ENCODE measurements at places on chromosomes 16 and 17.

- DNase-seq = no peak
These were observed 3.1 kb downstream of the PRSS27 start for GRCh38 chr16:2716948-2717347.

DNA sequence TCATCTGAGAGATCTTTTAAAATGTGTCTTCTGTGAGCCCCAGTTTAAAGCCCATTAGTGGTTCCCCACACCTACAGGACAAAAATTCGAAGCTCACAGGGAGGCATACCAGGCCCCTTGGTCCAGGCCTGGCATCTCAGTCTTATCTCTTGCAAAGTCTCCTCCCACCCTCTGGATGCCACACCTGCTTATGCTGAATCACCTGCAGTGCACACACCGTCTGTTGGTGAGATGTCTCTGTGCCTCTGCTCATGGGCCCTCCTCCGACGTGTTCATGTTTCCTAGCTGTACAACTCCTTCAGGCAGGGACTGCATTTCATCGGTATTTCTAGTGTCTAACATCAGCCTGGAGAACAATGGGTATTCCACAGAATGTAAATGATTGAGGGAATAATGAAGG lies 41.6 kb downstream of the RNF157 start:
- no peak for DNase-seq

GRCh38 chr16:68355447-68356248 lies 44.8 kb downstream of the PRMT7 start:
- DNase-seq = no peak

GRCh38 chr17:68612209-68612922 lies 11.2 kb upstream of the FAM20A start:
- DNase-seq = no peak

DNA sequence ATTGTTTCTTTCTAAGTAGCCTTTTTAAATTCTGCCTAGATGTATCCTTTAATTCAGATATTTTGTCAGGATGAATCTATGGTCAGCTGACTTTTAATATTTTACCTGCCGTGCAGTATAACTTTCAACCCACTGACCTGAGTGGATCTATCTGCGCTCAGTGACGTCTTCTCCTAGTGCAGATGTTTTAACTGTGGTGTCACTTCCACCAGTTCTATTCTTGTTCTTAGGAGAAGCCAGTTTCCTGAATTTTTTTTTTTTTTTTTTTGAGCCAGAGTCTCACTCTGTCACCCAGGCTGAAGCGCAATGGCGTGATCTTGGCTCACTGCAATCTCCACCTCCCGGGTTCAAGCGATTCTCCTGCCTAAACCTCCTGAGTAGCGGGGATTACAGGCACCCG lies 5.0 kb upstream of the TM4SF5 start:
- no peak for DNase-seq

DNA sequence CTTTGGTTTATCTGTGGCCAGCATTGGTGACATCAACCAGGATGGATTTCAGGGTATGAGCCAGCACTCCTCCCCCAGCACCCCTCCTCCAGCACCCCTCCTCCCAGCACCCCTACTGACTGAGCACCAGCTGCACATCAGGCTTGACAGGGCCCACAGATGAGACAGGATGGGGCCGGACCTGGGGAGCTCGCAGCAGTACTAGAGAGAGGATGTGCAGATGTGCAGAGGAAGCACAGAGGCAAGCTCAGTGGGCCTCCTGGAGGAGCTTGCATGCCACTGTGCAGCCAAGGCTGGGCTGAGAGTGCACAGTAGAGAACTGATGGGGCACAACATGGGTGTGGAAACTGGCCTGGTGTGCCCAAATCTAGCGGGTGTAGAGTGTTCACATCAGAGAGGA lies 16.2 kb downstream of the ITGA3 start:
- DNase-seq = no peak

DNA sequence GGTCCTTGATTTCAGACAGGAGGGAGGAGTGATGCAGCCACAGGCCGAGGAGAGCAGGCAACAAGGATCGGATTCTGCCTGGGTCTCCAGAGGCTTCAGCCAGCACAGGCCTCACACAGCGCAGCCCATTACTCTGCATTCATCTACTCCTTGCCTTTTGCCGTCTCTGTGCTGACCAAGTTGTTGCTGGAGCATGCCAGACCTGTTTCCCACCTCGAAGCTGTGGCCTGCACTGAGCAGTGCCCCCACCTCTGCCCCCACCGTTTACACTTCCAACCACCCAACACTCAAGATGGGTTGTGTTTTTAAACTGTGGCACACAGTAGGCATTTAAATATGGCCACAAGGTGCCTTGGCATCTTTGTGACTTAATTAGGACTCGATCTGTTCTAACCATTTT lies 1.3 kb downstream of the PRM2 start:
- DNase-seq = no peak

DNA sequence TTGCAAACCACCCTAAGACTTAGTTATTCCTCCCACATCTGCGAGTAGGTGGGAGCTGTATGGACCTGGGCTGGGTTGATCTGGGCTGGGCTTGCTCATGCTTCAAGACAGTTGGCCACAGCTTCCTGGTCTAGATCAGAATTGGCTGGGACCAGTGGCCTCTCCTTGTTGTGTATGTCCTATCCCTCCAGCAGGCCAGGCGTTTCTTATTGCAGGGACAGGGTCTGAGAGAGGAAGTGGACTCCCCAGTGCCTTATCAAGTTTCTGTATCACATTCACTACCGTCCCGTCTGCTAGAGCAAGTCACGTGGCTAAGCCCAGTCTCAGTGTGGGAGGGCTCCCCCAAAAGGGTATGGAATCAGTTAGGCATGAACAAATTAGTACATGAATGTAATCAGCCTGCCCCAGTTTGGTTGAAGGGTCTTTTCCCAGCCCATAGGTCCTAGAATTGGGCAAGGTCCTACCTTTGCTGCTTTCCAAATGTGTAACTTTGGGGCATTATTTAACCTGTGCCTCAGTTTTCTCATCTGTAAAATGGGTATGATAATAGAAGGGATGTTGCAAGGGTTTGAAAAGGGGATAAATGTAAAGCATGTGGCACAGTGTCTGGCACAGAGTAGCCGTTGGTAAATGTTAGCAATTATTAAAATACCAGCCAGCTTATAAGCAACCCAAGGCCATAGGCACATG lies 36.0 kb downstream of the NKD1 start:
- no peak for DNase-seq

DNA sequence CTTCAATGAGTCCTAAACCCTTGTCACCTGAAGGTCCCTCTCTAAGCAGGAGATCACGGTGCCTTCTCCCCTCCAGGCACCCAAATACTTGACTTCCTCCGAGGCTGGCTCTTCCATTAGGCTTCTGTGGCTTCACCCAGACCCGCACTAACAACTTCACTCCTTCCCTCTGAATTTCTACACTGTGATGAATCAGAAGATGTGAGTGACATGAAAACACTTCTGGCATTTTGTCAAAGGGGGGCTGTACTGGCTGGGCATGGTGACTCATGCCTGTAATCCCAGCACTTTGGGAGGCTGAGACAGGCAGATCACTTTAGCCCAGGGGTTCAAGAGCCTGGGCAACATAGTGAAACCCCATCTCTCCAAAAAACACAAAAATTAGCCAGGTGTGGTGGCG lies 72.6 kb upstream of the CNEP1R1 start:
- DNase-seq = no peak

DNA sequence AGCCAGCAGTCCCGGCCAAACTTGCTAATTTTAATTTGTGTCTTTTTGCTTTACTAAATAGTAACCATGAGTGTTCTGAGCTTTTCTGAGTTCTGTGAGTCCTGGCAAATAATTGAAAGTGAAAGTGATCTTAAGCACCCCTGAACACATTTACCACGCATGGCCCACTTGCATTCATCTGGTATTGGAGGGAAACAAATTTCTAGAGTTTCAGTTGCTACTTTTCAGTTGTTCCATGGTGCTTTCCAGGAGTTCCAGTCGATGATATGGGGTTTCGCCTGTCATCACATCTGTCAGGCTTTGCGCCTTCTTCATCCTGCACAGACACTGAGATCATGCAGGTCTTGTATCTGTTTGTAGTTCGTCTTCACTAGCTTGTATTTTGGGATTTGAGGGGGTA lies 44.1 kb downstream of the CRLF3 start:
- DNase-seq = no peak

- DNase-seq = no peak
These were observed 12.6 kb upstream of the PYDC1 start for GRCh38 chr16:31229501-31229900.

- no peak for DNase-seq
These were observed 17.0 kb downstream of the PRCD start for GRCh38 chr17:76556765-76557367.

GRCh38 chr17:76997981-76998531 lies 129.9 kb downstream of the MGAT5B start:
- DNase-seq = no peak

- no peak for DNase-seq
These were observed 189.9 kb downstream of the SEC14L1 start for GRCh38 chr17:77330602-77331081.

DNA sequence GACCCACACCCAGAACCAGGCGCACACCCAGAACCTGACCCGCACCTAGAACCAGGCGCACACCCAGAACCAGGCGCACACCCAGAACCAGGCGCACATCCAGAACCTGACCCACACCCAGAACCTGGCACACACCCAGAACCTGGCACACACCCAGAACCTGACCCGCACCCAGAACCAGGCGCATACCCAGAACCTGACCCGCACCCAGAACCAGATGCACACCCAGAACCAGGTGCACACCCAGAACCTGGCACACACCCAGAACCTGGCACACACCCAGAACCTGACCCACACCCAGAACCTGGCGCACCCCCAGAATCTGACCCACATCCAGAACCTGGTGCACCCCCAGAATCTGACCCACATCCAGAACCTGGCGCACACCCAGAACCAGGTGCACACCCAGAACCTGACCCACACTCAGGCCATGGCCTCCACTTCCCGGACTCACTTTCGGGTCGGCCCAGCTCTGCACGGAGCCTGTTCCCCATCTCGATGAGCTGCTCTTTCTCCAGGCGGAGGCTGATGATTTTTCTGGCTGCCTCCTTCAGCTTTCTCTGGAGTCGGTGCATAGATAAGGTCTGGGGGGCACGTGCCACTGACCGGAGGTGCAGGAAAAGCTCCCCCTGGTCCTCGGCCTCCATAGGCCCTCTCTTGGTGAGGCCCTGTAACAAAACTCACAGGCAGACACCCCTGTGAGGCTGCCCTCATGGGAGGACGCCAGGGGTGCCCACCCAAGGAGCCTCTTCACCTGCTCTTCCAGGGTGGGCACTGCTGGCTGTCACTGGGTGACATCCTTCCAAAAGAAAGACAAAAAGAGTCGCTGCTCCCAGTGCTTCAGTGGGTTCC lies 53.3 kb upstream of the FASN start:
- DNase-seq = no peak

- no peak for DNase-seq
These were observed 57.8 kb upstream of the CIBAR2 start for GRCh38 chr16:85170066-85170491.

- no peak for DNase-seq
These were observed 623 bp downstream of the E4F1 start for GRCh38 chr16:2223942-2224486.

- no peak for DNase-seq
These were observed 74.4 kb upstream of the DNAH17 start for GRCh38 chr17:78651554-78651953.

GRCh38 chr17:64110379-64111152 lies 19.4 kb downstream of the ERN1 start:
- DNase-seq = no peak

- DNase-seq = no peak
These were observed at the start of gene SEC14L1 for GRCh38 chr17:77140878-77141767. Gene SEC14L1, plus strand, starts transcription at chr17:77140969. Its CDS starts 2,628 bp downstream, at chr17:77143597.

DNA sequence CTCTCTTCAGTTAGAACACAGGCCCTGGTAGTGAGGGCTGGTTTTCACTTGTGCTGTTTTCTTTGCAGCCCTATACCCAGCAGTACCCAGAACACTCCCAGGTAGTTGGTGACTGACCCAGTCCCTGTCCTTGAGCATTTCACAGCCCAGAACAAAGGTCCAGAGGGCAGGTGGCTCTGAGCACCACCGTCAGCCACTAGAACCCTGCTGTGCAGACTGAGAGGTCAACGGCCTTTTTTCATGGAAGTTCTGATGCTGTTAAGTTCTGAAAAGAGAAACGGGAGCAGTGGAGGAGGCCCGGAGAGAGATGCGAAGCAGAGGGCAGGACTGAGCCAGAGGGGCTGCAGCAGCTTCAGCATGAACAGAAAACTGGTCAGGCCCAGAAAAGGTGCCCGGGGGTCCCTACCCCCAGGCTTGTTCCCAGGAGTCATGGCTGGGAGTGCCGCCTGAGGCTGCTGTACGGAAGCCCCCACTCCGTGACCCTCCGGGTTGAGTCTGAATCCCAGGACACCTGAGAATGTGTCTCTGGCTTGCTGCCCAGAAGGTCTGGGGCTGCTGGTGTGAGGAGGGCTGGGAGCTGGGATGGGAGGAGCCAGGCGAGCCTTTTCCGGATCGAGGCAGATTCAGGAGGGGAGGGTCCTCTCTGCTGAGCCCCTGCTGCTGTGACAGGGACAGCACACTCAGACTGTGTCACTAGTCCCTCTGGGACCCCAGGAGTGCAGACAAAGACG lies 8.7 kb downstream of the ZNF276 start:
- no peak for DNase-seq

- peak; percentile 60 for DNase-seq
These were observed 665 bp upstream of the AKAP1 start for GRCh38 chr17:57084361-57084801.

DNA sequence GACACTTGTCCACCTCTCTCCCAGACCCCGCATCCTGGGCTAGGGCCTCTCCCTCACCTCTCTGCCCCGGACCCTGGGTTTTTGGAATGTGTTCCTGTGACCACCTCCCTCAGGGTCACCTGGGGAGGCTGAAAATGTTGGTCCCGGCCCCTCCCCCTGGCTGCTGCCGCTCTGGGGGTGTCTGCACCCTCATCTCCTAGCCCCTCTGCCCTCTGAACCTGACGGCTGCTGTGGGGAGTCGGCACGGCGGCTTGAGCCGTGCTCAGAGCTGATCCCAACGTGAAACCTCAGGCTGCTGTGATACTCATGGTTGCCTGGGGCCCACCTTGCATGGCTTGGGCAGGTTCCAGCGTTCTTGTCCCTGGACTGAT lies 42.8 kb downstream of the ADCY7 start:
- DNase-seq = no peak

- DNase-seq = no peak
These were observed 1.1 kb downstream of the NAA38 start for GRCh38 chr17:7856011-7856810.

GRCh38 chr16:1763521-1764511 lies 7.5 kb downstream of the NME3 start:
- no peak for DNase-seq
